Stimulated activated CD4-positive, alpha-beta T cell treated with anti-CD3 and anti-CD28 coated beads, TNF-alpha, amount 100 ng/mL, for 1 hour (primary cell): ENCODE measurements at places on chromosomes 1 and 21.

DNA sequence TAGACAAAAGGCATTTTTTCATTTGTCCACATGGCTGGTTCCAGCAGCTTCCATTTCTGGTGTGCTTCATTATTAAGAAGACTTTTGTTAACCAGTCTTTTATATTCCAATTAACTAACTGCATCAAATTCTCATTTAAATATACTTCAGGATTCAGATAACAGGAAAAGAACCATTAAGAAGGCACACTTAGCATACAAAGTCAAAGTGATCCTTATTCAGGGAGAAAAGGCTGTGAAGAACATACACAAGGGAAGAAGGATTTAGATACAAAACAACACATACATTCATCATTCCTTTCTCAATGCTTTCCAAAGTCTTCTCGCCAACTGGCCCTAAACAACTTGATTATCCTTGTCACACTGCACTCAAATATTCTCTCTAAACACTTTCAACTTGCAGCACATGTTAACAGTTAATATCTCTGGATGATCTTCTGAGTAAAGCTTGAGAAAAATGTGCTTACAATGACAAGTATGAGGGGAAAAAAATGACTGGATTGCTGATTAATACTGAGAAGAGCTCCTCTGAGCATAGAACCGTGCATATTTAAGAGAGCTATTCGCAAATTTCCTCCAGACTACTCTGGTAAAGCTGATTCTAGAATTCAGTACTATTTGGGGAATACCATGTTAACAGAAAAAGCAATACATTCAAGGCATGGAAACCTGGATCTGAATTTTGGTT lies 225.2 kb upstream of the TNR start:
- DNase-seq, result no peak

DNA sequence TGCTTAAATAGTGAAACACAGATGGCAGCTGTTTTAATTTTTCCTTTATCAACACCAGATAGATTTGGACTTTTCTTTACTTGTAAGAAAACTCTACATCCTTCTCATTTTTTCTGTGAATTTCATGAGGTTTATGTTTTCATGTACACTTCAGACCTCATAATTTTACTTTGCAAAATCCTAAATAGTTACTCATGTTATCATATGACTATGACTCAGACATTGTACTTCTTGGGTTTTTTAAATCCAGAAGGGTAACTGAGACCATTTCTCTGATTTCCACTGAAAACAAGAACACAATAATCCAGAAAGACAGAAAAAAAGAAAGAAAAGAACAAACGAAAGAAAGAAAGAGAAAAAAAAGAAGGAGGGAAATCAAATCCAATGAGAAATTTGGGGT lies 1021.6 kb downstream of the NCAM2 start:
- DNase-seq, result no peak

DNA sequence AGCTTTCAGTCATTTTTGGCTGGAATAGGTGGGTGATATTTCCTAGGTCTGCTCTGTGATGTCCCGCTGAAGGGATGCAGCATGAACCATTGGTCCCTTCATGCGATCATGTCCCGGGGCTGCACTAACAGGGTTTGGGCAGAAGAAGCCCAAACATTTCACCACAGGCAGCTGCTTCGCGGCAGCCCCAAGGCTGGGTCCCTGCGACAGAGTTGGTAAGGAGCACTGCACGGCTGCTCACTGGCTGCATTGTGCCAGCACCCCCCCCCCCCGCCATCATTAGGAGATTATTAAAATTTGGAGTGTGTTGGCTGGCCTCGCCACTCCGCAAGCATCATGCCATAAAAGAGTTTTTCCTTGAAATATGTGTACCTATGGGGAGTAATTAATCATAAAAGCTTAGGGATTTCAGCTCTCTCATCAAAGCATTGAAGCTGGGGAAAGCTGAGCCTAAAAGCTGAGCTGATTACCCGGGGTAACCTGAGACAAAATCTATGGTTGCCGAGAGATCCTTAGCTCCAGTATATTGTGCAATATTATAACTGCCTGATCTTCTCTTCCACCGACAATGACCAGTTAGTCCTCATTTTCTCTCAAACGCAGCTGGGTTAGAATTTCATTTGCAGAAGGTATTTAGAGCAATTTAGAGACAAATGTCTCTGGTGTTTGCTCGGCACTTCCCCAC lies 62.5 kb downstream of the PEX14 start:
- DNase-seq, result no peak

DNA sequence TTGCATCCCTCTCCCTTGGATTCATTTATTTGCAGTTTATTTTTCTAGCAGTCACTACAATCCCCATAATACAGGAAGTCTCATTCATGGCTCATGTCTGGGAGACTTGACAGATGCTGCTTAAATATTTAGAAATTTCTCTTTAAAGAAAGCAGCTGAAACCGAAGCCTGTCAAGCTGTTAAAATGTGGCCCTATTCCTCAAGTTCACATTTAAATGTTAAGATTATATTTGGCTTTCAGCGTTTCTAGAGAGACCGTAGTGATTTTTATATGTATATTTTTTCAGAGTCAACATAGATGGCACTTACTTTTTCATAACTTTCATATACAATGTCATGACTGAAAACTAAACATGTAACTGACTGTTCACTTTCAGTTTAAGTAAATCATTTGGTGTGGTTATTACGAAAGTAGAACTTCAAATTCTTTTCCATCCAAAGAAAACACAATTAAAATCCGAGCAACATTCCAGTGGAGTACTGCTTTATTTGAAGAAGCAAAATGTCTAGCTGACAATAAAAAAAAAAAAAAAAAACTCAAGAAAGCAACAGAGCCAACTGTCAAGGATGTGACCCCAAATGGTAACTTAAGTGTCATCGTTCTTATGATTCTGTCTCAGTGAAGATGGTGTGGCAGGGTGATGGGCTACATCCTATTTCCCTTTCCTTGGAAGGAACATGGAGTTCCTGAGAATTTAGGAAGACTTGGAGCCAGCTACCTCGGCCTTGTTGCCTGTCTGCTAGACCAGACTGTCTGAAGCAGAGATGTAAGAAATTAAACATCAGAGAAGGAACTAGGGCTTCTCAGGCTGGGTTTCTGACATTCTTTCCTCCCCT lies 37.8 kb downstream of the MIS18A start:
- no peak for DNase-seq

GRCh38 chr1:87644579-87645190 lies 316.0 kb downstream of the LMO4 start:
- DNase-seq, result no peak

GRCh38 chr1:2204415-2205190 lies 10.0 kb upstream of the FAAP20 start:
- no peak for DNase-seq

- DNase-seq, result no peak
Observed at GRCh38 chr1:65255656-65256050, 53.7 kb upstream of the DNAJC6 start.
